T-helper 17 cell (primary cell): ENCODE measurements at places on chromosomes 3 and 15. TPM values are rescaled to one million over a fixed set of nuclear protein-coding genes. Genes with fewer than 3 reads are reported as not detected.

Gene ZNF385D
- 5.3 TPM for total RNA-seq

Gene IMPG2
- total RNA-seq: 0.45 TPM

Gene AVEN
- 8.9 TPM for total RNA-seq

Gene GOLGA6L7
- total RNA-seq: not detected

- DNase-seq: no peak
Observed at GRCh38 chr3:175940243-175940642, 1081.1 kb downstream of the NAALADL2 start.

GRCh38 chr3:30286007-30286669 lies 320.3 kb upstream of the TGFBR2 start:
- no peak for DNase-seq

DNA sequence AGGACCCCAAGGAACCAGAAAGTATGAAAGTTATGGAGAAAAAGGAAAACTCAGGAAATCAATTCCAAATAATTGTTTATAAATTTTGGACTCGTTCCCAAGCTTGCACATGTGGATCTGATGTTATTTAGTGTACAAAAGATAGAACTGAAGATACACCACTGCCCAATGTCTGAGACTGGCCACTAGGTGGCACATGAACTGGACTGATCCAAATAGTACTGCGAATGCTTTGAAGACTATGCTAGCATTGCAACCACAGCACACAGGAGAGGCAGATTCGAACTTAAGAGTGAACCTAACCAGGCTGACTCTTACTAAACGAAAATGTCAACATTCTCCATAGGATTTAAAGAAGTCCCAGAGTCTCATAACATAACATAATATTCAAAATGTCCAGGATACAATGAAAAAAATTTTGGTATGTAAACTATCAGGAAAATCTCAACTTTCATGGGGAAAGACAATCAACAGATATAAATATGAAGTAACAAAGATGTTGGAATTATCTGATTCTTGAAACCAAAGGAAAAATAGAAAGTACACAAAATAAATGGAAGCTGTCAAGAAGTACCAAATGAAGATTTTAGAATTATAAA lies 596.7 kb downstream of the FGF12 start:
- no peak for DNase-seq

DNA sequence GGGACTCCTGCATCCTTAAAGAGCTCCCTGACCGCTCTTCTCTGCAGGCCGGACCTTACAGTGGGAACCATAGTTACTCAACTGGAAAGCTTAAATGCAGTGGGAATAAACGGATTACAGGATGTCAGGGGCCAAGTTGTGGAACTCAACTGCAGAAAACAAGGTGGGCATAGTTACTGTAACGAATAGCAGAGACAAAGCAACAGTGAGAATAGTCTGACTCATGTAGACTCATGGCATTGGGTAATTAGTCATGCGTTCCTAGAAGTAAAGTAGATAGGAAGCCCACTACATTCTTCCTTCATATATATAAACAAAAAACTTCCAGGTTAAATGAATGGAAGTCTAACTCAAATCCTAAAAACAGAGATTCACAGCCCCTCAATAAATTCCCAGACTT lies 95.5 kb upstream of the CHRNA7 start:
- DNase-seq: no peak
